Stimulated activated CD4-positive, alpha-beta T cell treated with anti-CD3 and anti-CD28 coated beads, Interleukin-4, amount 100 ng/mL, for 24 hours (primary cell): ENCODE measurements at places on chromosomes 3 and 15.

GRCh38 chr15:57792724-57793449 lies 86.4 kb downstream of the POLR2M start:
- DNase-seq, result no peak

DNA sequence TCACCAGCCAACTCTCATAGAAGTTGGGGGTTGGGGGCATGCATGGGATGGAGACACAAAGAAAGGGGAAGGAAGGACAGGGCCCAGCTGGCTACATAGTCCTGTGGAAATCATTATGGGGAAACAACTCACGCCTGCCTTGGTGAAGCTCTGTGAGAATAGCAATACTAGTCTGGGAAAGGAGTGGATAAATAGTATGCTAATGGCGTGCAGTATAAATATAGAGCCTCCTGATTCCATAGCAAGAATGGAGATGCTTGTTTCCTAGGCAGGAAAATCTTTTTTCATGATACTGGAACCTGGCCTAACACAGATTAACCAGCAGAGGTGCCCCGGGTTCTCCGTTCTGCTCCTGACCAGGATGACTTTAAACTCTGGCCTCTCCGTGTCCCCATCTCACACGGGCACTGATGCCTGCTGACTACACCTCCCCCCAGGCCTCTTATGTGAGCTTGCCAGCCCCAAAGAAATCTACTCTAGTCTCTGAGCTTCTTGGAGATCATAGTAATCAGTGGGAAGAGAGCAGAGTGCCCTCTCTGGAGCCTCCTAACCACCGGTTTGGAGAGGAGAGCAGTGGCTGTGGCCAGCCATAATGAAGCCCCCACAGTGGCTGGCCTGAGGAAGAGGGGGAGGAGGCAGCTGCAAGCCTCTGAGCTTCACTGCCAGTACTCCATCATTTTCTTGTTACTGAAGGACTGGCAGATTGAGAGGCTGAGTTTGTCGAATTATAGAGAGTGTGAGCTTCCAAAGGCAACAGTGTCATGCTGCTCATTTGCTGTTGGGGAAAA lies 355.0 kb upstream of the SEMA6D start:
- DNase-seq, result no peak

- DNase-seq, result no peak
Measured at GRCh38 chr3:40582401-40583027, 57.8 kb downstream of the ZNF621 start.

GRCh38 chr3:132378846-132379245 lies 38.5 kb upstream of the DNAJC13 start:
- DNase-seq, result no peak

DNA sequence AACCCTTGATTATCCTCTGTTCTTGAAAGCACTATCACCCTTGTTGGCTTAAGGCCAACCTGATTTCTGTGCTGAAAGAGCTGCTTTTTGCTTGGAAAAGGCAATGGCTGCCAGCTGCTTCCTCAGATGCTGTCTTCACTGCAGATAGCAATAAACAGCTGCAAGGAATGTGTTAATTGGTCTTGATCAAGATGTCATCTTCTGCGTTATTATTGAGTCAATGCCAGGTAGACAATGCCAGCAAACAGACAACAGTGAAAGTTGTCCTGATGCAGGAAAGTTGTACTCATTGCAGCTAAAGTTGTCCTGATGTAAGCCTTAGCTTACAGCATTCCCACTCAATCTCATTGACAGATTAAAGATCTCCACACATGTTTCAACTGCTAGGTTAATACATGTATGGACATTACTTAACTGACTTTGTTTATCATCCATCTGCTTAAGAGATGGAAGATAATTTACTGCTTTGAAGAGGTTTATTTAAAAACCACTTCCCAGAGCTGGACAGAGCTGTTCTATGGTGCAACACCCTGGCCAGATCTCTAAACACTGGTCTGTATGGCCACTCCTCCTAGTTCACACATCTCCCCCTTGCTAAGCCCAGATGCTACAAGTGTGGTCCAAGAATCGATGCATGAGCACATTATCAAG lies 251.0 kb upstream of the MCTP2 start:
- no peak for DNase-seq

DNA sequence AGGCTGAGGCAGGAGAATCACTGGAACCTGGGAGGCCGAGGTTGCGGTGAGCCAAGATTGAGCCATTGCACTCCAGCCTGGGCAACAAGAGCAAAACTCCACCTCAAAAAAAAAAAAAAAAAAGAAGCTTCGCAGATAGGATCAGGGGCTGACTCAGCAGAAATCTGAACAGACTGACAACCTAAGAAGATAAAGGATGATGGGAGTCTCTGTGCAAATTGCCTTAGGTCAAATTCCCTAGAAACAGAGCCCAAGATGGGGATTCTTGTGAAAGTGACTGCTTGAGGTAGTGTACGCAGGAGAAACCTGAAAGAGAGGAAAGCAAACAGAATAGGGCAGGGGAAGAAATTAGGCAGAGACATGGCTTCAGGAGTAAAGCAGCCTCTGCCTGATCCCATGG lies 160.8 kb upstream of the LRIG1 start:
- no peak for DNase-seq
